MM.1S (cell line): ENCODE measurements at places on chromosomes 6 and 20.

DNA sequence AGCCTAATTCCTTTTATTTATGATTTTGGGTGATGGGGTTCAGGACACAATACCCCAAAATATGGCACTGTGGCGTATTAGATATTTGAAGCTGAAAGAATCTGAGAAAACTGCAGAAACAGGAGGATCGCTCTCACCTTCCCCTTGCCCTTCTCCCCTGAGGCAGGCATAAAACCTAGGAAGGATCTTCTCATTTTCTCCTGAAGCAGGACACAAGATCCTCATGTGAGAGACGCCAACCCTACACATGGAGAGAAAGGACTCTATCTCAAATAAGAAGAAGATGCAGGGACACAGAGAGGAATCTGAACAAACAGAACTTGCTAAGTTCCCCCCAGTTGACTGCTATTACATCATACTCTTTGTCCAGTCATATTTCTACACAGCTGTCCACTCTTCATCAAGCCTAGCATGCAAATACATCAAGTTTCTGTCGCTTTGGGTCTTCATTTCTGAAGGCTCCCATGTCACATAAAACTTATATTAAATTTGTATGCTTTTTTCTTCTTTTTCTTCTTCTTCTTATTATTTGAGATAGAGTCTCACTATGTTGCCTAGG is 109.0 kb downstream of the DTNBP1 start:
- no peak for DNase-seq

- no peak for DNase-seq
Measured at GRCh38 chr20:20084296-20084752, 32.0 kb downstream of the CFAP61 start.

DNA sequence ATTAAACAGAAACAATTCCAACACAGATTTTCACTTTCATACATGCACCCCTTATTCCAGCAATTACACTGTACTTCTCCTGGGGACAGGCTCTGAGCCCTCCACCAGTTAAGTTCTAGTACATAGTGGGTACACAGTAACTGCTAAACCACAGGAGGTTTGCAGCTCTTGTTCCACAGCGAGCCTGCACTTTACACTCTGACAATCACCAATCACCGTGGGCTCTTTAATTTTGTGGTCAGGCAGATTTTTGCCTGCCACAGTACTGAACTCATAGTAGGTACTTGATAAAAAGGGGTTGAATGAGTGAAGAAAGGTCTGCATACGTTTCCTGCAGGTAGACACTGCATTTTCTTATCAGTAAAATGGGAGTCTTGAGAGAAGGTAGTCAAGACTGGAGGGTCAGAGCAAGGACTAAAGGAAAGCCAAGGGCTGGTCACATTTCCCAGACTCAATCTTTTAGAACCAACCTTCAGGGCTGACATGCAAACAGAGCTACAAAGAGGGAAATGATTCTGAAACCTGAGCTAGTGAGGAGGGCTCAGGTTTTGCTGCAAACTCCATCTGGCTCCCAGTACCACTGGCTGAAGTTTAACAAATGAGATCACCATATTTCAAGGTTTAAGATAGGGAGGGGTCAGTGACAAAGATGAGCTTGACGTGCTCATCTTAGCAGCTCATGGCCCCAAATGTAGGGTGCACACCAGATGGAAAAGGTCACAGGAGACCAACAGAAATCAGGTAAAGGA is 404.6 kb downstream of the BTBD9 start:
- DNase-seq: no peak

GRCh38 chr6:106453756-106454367 is 93.3 kb downstream of the CRYBG1 start:
- DNase-seq: no peak

DNA sequence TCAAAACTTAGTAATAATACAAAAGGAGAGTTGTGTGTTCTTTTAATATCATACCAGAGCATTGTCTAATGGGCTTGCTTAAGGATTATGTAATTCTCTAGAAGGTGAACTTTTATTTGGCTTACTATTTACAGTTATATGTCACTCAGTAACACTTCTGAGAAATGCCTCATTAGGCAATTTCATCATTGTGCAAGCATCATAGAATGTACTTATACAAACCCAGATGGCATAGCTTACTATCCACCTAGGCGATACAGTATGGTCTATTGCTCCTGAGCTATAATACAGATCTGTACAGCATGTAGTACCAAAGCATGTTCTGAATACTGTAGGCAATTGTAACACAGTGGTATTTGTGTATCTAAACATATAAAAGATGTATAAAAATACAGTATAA is 340.1 kb downstream of the PHF3 start:
- no peak for DNase-seq

DNA sequence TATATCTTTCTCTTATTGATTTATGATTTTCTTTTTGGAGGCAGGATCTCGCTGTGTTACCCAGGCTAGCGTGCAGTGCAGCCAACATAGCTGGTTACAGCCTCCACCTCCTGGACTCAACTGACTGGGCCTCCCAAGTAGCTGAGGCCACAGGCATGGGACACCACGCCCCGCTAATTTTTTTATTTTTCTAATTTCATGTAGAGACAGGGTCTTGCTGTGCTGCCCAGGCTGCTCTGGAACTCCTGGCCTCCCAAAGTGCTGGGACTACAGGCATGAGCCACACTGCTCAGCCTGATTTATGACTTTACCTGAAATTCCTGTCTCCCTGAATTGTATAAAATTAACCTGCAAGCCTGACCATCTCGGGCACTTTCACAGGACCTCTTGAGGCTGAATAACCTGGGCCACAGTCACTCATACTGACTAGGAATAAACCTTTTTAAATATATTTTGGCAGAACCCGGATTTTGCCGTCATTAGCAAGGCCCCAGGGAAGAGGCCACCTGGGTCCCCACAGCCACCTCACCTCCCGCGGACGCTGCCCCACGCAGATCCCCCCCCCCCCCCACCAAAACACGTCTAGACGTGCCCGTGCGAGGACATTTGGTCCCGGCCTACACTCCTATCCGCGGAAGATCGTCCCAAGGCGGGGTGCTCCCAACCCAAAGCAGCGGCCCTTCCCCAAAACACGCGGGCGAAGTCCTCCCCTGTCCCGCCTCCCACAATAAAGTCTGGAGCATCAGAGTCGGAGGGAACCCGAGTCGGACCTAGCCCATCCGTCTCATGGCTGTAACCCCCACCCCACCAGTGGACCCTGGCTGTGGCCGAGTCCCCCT is 902 bp downstream of the ZNF337 start:
- no peak for DNase-seq

DNA sequence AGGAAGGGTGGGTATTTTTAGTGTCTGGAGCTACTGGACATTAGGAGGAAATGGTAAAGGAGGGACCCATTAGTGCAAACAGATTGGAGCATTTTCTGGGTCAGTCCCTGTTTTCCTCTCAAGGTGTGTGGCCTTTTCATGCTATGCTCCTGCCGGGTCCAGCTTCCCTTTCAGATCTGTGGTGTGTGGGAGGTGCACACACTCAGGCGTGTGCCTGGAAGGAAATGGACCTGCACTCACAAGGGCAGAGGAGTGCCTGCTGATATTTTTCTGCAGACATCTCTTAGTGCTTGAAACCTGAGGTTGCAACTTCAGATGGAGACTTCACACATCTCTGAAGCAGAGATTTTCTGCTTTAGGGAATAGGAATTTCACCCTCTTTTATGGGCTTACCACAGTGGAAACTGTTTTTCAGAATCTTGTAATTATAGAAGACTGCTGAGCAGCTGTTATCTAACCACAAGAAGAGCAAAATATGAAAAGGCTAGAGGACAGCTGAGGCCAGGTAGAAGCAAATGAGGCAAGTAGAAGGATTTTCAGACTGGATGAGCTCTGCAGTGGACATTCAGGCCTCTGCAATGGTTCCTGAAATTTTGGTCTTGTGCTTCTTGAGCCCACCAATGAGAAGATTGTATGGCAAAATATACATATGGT is 764.3 kb downstream of the QKI start:
- no peak for DNase-seq

GRCh38 chr6:157126183-157127098 is 196.9 kb downstream of the TMEM242 start:
- no peak for DNase-seq

GRCh38 chr6:56689114-56689513 is 46.4 kb upstream of the DST start:
- DNase-seq: peak; percentile 77

DNA sequence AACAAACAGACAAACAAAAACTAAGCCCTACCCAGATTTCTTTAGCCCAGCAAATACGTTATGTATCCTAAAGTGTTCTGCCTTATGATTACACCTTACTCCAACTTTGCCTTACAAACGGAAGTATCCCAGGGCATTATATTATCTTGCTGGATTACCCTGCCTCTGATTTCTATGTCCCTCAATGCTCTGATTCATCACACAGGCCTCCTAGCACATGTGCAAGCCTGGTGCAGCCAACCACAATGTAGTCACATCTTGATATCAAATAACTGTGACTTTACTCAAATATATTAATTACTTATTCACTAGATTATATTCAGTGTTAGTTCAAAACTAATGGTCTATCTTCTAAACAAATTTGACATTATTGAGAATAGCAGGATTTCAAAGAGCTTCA is 598.6 kb downstream of the TBC1D32 start:
- DNase-seq: no peak

- no peak for DNase-seq
Measured at GRCh38 chr20:25269833-25270170, 21.9 kb downstream of the PYGB start.

DNA sequence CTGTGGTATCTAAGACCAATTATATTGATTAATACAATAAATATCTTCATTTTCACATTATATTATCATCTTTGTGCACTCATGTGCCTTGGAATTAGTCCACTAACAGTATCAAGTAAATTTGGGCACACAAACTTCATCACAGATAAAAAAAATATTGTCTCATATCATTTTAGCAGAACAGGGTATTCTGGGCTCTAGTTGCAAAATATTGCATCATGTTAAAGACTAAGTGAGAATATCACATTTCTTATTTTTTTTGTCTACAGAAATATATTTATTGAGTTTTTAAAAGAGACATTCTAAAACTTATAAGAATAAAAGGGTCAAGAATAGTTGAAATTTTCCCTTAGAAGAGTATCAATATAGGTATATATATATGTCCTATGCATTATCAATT is 754.1 kb upstream of the MAN1A1 start:
- no peak for DNase-seq

- no peak for DNase-seq
Measured at GRCh38 chr20:1477896-1478490, 11.3 kb upstream of the NSFL1C start.

- DNase-seq: no peak
Measured at GRCh38 chr20:10551732-10552724, 116.9 kb downstream of the SLX4IP start.

DNA sequence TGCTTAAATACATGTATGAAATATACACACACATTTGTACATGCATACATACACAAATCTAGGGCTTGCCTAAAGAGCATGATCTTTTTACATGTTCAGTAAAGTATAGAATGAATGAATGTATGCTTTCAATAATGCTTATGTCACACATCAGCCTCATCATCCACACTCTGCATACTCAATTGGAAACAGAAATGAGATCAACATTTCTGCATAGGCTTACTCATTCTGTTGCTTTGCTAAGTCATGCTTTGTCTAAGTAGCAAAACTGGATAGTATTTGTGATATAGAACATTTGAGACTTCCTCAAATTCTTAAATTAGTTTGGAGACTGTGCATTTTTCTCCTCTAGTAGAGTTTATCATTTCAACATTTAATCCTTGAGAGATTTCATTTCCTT is 343.3 kb downstream of the ADGRB3 start:
- DNase-seq: no peak

GRCh38 chr20:33668466-33669155 is 1.9 kb downstream of the ACTL10 start:
- DNase-seq: no peak

DNA sequence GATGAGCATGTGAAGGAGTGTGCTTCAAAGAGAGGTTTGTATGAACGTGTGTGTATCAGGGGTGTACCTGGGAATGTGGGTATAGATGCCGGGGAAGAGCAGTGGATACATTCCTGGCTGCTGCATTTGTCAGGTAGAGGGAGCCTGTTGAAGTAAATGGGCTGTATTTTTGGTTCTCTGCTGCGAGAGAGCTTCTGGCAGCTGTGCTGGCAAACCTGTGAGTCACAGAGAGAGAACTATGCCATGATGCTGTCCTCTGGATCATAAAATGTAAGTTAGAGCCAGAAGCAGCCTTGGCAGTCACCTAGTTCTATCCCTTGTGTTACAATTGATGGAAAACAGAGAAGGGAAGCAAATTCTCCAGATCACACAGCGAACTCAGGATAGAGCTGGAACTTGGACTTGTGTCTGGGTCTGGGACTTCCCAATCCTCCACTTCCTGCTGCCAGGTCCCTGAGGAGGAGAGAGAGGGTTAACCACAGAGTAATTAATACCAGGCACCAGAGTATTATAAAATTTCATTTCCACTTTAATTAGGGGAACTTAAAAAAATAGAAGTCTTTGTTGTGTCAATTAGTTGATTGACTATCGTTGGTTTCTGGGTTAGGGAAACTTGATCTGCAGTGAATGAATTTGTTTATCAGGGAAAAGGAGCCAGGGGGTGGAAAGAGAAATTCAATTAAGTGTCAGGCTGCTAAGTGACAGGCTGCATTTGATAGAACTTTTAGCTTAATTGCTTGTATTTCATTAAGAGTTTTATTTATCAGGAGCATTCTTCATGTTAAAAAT is 41.1 kb upstream of the GTSF1L start:
- no peak for DNase-seq

DNA sequence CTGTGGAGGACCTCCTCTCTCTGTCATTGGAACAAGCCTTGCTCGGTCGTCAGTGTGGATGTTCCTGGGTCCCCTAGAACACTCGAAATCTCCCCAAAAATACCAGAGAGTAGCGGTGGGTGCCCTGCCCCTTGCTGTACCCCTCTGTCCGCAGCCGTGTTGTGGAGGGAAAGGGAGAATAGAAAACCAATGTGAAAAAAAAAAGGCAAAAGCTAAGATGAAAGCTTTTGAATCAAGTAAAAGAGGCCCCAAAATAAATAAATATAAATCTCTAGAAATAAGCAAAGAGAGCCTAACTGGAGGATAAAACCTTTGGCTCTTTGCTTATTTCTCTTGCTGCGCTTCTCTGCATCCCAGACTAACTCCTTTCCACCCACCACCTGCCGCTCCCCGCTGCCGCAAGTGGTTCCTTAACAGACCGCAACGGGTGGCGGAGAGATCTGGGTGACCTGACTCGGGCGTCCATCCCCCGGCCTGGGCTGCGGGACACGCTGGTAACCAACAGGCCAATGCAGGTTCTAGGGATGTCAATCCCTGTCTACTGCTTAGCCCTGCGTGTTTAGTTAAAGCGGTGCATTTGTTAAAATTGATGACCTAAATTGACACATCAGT is 110.0 kb downstream of the GPX5 start:
- DNase-seq: no peak

GRCh38 chr6:16265351-16266341 is 27.3 kb downstream of the GMPR start:
- no peak for DNase-seq

DNA sequence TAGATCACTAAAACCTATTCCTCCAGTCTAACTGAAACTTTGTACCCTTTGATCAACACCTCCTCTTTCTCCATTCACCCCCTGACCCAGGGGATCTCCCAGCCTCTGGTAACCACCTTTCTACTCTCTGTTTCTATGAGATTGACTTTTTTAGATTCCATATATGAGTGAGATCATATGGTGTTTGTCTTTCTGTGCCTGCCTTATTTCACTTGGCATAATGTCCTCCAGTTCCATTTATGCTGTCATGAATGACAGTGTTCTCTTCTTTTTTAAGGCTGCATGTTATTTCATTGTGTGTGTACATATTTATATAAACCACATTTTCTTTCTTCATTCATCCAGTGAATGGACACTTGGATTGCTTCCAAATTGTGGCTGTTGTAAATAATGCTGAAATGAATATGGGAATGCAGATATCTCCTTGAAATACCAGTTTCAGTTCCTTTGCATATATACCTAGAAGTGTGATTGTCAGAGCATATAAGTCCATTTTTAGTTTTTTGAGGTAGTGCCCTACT is 57.7 kb downstream of the DHX35 start:
- peak; percentile 69 for DNase-seq
